Sigmoid colon (tissue), 7 donors: ENCODE measurements at places on chromosomes 16 and 17. TPM values are rescaled to one million over a fixed set of nuclear protein-coding genes. Genes with fewer than 3 reads are reported as not detected.

KIF1C gene
- polyA plus RNA-seq = 108 TPM

SLC35G6 gene
- polyA plus RNA-seq = not detected

TP53TG3B gene
- polyA plus RNA-seq = not detected

HOXB5 gene
- 13.9 TPM for polyA plus RNA-seq

MAP2K4 gene
- polyA plus RNA-seq = 13.5 TPM

NEUROD2 gene
- polyA plus RNA-seq = 1.2 TPM

DNA sequence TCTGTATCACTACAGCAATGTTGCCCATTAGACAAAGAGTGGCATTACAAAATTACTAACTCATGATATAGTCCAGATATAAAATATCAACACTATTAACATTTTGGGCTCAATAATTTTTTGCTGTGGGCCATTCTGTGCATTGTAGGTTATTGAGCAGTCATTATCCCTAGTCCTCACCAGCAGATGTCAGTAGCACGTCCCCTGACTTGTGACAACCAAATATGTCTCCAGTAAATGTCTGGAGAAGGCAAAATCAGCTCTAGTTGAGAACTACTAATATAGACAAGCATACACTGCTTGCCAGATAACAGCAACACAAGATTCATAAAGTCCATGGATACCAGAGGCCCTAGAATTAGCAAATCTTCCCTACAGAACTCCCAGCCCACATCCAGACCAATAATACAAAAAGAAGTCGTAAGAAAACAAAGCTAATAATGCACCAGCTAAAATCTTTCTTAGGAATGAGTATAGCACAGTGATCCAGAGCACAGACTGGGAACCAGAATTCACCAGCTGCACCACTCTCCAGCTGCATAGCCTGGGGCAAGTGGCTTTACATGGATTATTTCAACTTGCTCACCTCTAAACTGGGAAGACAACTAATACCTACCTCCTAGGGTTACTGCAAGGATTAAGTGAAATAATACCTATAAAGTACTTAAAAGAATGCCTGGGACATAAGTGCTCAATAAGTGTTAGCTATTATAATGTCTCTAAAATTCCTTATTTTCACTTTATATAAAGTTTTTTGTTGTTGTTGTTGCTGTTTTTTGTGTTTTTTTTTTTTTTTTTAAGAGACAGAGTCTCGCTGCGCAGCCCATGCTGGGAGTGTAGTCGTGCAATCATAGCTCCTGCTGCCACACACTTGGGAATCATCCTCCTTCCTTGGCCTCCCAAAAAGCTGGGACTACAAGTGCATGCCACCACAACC is 23.7 kb downstream of the HELZ start:
- DNase-seq = no peak

GRCh38 chr16:89473136-89473712 is 17.1 kb downstream of the ANKRD11 start:
- no peak for DNase-seq

GRCh38 chr17:76834870-76835269 is 33.3 kb upstream of the MGAT5B start:
- DNase-seq = no peak

GRCh38 chr17:74126179-74126900 is 77.1 kb upstream of the RPL38 start:
- DNase-seq = no peak

GRCh38 chr17:49557312-49558024 is 18.2 kb upstream of the NXPH3 start:
- DNase-seq = peak; percentile 73

GRCh38 chr16:57526498-57526897 is 9.9 kb downstream of the CCDC102A start:
- no peak for DNase-seq

DNA sequence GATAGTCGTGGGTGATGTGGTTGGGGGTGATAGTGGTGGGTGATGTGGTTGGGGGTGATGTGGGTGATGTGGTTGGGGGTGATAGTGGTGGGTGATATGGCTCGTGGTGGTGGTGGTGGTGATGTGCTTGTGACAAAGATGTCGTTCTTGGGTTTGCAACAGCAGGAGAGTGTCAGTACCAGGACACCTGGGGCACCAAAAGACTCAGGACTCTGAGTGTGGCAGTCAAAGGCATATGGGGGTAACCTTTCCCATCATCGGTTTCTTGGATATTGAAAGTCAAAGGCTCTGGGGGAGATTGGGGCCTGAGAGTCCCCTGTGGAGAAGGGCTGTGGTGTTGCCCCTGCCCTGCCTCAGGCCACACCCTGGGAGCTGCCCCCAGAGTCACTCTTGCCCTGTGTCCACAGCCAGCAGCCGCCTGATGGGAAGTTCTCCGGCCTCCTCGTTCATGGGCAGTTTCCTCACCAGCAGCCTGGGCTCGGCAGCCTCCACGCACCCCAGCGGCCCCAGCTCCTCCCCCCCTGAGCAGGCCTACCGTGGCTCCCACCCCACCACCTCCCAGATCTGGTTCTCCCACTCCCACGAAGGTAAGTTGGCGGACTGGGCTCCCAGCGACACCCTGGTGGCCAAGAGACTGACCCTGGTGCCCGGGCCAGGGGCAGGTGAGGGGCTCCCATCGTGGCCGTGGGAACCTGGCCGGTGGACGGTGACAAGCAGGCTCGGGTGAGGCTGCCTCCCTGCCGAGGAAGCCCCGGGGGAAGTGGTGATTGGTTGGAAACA is 31.3 kb downstream of the BAHCC1 start:
- DNase-seq = no peak

DNA sequence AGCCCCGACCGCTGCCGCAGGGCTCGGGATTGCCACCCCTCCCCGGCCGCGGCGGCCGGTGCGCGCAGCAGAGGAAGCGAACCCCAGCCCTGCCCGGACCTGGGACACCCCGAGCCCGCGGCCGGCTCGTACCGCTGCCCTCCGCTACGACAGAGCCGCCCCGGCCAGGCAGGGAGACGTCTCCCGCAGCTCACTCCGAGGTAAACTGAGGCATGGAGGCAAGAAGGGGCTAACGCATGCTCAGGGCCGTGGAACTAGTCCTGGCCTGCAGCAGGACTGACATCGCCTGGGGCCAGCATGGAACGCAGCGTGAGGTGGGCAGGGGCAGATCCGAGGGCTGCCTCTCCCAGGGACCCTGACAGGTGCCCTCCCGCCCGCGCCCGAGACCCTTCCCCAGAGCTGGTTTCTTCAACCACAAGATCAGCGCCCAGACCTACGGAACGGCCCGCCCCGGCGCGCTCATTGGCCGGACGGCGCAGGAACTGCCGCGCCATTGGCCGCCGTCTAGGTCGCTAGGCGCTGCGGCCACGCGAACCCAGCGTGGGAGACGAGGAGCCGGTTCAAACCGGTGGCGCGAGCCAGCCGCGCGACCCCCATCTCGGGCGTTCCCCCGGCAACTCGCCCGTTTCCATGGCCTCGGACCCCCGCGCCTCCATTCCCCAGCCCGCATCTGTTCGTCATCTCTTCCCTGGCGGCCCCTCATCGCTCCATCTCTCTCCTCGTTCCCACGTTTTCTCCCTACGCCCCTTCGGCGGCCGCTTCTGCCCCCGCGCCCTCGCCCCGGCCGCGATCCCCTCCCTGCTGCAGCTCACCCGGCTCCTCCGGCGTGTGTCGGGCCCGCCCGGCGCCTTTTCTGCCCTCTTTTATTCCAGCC is at the start of gene SLC43A2:
Gene SLC43A2 (minus strand): TSS at position 853 of the 874 bp plus-strand sequence. CDS start 960 bp downstream, outside the sequence.
- DNase-seq = peak; percentile 87

- DNase-seq = no peak
Measured at GRCh38 chr16:17831330-17831729, 360.6 kb upstream of the XYLT1 start.

DNA sequence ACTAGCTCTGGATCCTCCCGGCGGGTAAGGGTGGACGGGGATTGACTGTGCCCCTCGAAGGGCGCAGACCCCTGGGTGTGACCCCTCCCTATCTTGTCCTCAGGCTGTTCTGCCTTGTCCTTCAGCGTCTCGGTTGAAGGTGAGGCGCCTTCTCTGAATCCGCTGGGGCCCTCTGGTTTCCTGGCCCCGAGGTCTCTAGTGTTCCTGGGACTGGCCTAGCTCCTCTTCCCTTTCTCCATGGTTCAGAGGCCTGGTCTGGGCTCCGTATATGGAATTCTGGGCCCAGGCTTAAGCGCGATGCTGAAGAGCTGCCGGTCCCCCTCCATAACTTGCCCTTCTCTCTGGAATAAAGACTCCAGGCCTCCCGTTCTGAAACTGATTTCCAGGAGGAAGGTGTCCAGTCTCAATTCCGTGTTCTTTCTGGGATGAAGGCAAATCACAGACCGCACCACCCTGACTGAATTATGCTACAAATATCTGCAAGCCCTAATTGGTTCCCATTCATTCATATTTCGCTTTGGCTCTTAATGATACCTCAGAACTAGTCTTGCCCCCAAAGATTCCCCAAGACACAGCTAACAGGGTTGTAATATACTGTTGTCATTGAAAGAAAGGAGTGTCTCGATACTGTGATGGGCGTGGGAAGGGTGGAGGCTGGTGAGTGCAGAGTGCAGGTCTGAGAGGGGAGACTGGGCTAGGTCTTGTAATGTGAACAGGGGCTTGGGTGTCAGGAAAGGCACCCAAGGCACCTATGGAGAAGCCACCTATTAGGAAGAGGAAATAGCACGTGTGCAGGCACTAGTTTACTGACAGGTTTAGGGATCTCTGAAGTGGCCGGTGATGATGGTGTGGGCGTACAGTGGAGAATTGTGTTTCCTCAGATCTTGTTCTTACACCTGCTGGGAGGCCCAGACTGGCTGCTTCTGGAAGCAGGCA is 851 bp downstream of the EDC4 start:
- no peak for DNase-seq

- DNase-seq = no peak
Measured at GRCh38 chr16:4675864-4676786, 17.2 kb upstream of the NUDT16L1 start.

DNA sequence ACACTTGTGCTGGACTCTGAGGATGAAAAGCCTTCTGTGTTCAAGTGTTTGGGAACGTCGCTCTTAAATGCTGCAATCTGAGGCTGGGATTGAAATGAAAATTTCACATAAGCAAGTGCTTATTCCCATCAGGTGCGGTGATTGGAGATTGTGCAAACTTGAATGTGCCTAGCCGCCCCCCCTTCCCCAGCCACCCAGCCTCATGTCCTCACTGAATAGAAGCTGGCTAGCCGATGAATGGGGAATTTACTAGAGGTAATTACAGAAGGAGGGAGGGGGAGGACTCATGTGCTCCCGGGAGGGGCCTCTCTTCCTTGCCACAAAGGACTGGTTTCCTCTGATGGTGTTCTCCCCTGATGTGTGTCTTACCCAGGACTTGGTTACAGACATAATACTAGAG is 544.8 kb upstream of the EEF2KMT start:
- DNase-seq = no peak

DNA sequence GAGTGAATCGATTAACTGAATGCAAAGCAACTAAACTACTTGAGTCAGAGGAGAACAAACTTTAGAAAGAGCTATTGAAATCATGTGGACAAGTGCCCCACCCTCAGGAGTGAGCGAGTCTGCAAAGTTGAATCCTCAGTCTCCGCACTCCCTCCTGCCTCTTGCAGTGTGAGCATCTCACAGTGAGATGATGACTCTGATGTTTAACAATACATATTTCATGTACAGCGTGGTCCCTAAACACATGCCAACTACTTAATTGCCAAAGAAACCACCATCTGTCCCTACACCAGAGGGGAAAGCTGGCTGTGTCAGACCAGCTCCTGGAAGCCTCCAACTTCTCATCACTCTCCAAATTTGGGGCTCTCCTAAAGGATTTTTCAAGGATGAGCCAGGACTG is 31.2 kb downstream of the PIMREG start:
- DNase-seq = no peak

DNA sequence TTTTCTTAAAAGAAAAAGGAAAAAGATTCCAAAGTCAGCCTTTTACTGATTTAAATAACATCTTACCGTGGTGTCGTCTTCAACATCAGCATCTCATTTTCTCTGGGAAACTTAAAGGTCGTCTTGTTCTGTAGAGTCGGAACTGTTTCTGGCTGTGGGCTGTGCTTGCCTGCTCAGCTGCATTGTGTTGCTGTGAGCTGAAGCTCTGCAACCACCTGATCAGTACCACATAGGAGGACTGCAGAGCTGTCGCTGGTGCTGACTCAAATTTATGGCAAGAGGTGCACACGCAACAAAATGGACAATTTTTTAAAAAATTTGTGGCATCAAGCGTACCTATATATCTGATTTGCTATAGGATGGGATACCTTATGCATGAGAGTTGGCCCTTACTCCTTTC is at the start of gene OMG:
Gene OMG (minus strand): TSS at position 150 of the 400 bp plus-strand sequence. CDS start 908 bp downstream, outside the sequence.
- no peak for DNase-seq

- DNase-seq = no peak
Measured at GRCh38 chr17:31835984-31836383, 23.1 kb downstream of the COPRS start.

- DNase-seq = peak; percentile 86
Measured at GRCh38 chr17:1762233-1762900, 507 bp downstream of the SERPINF1 start.

DNA sequence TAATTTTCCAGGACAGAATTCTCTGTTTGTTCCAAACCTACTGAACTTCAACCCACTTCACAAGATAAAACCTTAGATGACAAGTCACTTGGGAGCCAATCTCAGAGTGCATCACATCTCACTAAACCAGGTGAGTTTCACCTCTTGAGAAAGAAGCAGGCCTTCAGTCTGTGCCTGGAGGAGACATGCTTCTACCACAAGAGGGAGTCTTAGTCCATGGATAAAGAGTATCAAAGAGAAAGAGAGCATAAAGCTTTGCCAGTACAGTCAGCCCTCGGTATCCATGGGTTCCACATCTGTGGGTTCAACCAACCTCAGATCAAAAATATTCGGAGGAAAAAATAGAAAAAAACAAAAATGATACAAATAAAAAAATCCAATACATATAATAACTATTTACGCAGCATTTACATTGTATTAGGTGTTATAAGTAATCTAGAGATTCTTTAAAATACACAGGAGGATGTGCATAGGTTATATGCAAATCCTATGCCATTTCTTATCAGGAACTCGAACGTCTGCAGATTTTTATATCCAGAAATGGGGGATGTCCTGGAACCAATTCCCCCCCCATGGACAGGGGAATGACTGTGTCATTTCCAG is 37.7 kb downstream of the DUSP14 start:
- no peak for DNase-seq

DNA sequence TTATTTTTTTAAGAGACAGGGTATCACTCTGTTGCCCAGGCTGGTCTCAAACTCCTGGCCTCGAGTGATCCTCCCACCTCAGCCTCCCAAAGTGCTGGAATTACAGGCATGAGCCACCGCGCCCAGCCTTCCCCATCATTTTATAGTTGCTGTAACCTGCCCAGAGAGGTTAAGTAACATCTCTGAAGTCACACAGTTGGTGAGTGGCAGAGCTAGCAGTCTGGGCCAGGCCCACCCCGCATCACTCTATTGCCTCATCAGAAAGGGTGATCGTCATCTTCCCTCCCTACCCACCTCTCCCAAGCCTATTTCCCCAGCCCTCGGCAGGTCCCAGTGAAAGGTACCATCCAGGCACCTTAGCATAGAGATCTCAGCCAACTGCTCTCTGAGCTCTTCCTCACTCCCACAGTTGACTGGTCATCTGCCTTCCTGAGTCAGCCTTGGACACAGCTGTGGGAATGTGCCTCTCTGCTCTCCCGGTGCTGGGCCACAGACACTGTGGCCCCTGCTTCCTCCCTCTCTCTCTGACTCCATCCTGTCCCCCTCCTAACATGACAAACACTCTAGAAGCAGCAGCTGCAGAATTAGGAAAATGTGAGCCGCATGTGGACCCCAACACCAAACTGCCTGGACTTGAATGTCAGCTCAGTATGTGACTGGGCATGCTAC is 57.1 kb downstream of the SCNN1B start:
- DNase-seq = peak; percentile 46
